Natural killer cell (primary cell): ENCODE measurements at places on chromosomes 1 and 21.
A peak's percentile ranks its signal among the peaks of the same experiment; 100 is the strongest.

- no peaks in the 10 kb centered on the region for H3K27me3 ChIP-seq
- H3K4me3 ChIP-seq: no peak overlapping the region
- H3K27ac ChIP-seq: no peak overlapping the region
Observed at GRCh38 chr1:107254306-107254705, 113.5 kb downstream of the NTNG1 start.

- no peak overlapping the region for H3K4me3 ChIP-seq
- H3K27me3 ChIP-seq: no peaks in the 10 kb centered on the region
- DNase-seq: no peak
- H3K36me3 ChIP-seq: no peaks in the 10 kb centered on the region
- peaks cover 14% of the 10 kb centered on the region for H3K4me1 ChIP-seq
- no peak overlapping the region for H3K27ac ChIP-seq
Observed at GRCh38 chr21:38802050-38803026, 3.4 kb upstream of the ETS2 start.

DNA sequence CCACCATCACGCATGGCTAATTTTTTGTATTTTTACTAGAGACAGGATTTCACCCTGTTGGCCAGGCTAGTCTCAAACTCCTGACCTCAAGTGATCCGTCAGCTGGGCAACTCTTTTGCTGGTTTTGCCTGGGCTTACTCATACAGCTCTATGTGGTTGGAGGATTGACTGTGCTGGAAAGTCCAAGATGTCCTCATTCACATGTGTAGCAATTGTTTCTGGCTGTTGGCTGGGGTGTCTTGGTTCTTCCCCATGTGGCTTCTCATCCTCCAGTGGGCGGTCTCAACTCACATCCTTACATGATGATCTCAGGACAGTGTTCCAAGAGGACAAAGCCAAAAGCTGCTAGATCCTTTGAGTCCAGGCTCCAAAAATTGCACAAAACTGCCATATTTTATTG, 53.3 kb downstream of the TEX35 start:
- DNase-seq: no peak
- no peak overlapping the region for H3K4me3 ChIP-seq
- no peak overlapping the region for H3K27ac ChIP-seq
- H3K27me3 ChIP-seq: no peaks in the 10 kb centered on the region
- no peaks in the 10 kb centered on the region for H3K36me3 ChIP-seq

DNA sequence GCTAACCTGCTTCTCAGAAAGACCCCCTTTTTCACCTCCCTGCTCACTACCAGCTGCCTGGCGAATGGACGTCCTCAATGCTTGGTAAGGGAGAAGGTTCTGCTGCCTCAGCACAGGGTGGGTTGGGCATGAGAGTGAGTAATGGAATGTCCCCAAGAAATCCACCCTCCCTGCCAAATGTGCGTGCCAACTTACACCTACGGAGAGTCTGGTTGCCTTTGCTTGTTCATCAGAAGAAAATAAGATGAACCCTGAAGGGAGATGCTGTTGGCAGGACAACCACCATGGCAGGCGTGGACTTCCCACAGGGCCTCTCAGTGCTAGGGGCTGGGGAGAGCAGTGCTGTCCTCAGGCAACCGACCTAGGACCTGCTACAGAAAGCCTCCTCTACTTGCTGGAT, 106.0 kb downstream of the XCL2 start:
- no peak overlapping the region for H3K4me3 ChIP-seq
- H3K36me3 ChIP-seq: no peaks in the 10 kb centered on the region
- no peak for DNase-seq
- peaks cover 25% of the 10 kb centered on the region for H3K4me1 ChIP-seq
- no peak overlapping the region for H3K27ac ChIP-seq
- no peaks in the 10 kb centered on the region for H3K27me3 ChIP-seq

GRCh38 chr1:22844621-22845020, 128.0 kb downstream of the LACTBL1 start:
- no peaks in the 10 kb centered on the region for H3K4me1 ChIP-seq
- H3K27ac ChIP-seq: no peak overlapping the region

- H3K27me3 ChIP-seq: no peaks in the 10 kb centered on the region
- H3K4me1 ChIP-seq: no peaks in the 10 kb centered on the region
- no peak overlapping the region for H3K4me3 ChIP-seq
- no peaks in the 10 kb centered on the region for H3K36me3 ChIP-seq
- no peak overlapping the region for H3K27ac ChIP-seq
Observed at GRCh38 chr21:16084776-16085364, 355.1 kb downstream of the USP25 start.

DNA sequence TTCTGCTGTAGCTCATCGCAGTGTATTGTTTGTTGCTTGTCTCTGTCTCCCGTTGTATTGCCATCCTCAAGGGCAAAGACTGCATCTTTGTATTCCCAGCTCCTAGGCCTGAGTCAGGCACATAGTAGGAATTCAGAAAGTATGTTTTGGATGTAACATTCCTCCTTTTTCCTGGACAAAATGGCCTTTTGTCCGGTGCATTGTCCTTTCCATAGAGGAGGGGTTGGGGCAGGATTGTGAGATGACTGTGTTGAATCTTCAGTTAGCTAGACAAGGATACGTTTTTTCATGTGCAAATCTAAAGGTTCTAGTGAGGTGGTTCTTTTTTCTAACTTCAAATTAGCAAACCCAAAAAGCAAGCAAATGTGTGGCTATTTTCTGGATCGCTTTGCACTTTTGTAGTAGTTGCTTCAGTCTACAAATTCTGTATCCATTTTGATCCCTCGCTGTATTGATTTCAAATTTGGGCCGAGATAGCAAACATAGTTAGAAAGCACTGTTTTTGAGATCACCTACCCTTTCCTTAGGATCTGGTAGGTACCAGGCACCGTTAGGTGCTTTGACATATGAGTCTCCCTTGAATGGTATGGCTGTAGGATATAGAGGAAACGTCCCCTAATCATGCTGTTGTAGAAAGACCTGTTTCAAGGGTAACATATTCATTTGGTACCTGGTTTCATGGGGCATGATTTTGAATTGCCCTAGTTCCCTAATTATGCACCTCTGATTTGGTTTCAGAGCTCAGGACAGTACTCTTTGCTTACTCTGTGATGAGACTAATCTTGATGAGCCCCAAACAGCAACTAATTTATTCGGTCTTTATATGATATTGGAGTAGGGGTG, 1.2 kb downstream of the PPP1R8 start:
- DNase-seq: no peak
- H3K4me1 ChIP-seq: peaks cover 11% of the 10 kb centered on the region
- H3K27ac ChIP-seq: no peak overlapping the region
- H3K27me3 ChIP-seq: no peaks in the 10 kb centered on the region

DNA sequence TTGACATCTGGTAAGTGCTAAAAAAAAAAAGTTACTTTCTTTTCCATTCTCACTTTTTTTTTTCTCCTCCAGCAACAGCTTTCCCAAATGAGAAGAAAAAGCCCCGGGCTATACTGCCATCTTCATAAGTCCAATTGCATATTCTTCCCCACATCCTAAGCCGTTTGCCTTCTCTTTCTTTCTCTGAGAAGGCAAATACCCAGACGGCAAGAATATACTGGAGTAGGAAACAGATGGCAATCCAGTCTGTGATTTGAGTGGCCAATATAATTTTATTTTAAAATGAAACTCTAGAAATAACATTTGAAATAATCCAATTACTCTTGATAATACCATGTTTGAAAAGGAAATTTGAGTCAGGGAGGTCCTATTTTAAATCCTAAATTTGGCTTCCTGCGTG, 44.6 kb upstream of the GREM2 start:
- no peak overlapping the region for H3K4me3 ChIP-seq
- H3K27ac ChIP-seq: no peak overlapping the region
- no peak for DNase-seq
- no peaks in the 10 kb centered on the region for H3K4me1 ChIP-seq
- no peaks in the 10 kb centered on the region for H3K27me3 ChIP-seq
- H3K36me3 ChIP-seq: no peaks in the 10 kb centered on the region

GRCh38 chr1:25556791-25557476, 13.5 kb downstream of the LDLRAP1 start:
- no peak overlapping the region for H3K4me3 ChIP-seq
- peaks cover 69% of the 10 kb centered on the region for H3K4me1 ChIP-seq
- no peak overlapping the region for H3K27ac ChIP-seq

GRCh38 chr1:19390166-19390850, 78.2 kb downstream of the SLC66A1 start:
- peaks cover 56% of the 10 kb centered on the region for H3K4me1 ChIP-seq
- peaks cover 4% of the 10 kb centered on the region for H3K36me3 ChIP-seq
- DNase-seq: no peak
- H3K27me3 ChIP-seq: no peaks in the 10 kb centered on the region
- H3K27ac ChIP-seq: peak overlapping the region; percentile 56
- peak overlapping the region; percentile 12 for H3K4me3 ChIP-seq

DNA sequence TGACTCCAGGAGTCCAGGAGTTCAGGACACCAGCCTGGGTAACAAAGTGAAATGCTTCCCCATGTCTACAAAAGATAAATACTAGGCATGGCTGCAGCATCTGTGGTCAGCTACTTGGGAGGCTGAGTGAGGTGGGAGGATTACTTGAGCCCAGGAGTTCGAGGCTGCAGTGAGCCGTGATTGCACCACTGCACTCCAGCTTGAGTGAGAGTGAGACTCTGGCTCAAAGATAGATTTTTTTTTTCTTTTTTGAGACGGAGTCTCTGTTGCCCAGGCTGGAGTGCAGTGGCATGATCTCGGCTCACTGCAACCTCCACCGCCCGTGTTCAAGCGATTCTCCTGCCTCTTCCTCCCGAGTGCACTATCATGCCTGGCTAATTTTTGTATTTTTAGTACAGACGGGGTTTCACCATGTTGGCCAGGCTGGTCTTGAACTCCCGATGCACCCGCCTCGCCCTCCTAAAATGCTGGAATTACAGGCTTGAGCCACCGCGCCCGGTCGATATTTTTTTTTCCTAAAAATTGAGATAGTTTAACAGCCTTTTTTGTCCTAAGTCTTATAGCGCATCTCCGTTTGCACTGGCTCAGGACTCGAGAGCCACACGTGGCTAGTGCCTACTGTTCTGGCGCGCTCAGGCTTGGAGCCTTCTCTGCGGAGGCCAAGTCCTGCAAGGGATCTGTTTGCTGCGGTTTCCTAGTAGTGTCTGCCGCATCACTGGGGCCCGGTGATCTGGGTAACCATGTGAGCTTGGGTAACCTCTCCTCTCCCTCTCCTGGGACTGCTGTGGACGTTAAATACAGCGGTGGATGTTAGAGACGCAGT, 1.0 kb upstream of the MFN2 start:
- peaks cover 13% of the 10 kb centered on the region for H3K36me3 ChIP-seq
- peak overlapping the region; percentile 93 for H3K27ac ChIP-seq
- H3K27me3 ChIP-seq: no peaks in the 10 kb centered on the region
- peaks cover 15% of the 10 kb centered on the region for H3K4me1 ChIP-seq
- no peak for DNase-seq
- H3K4me3 ChIP-seq: peak overlapping the region; percentile 75

DNA sequence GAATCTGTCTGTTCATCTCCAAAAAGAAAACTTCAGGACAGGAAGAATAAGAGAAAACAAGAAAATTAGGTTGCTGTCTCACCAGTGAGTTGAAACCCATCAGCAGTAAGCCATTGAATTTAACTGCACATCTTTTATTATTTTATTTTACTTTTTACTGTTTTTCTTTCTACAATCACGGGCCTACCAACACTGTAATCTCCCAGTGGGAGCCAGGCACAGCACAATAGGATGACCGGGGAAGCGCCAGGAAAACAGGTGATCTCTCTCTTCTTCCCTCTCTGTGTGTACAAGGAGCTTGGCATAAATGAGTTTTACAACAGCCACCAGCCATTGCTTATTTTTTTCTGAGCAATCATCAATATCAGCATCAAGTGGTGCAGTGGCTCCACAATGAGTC, 113.1 kb upstream of the ESRRG start:
- no peak overlapping the region for H3K4me3 ChIP-seq
- no peaks in the 10 kb centered on the region for H3K27me3 ChIP-seq
- no peak overlapping the region for H3K27ac ChIP-seq
- no peaks in the 10 kb centered on the region for H3K36me3 ChIP-seq
- DNase-seq: no peak

GRCh38 chr21:33127154-33127867, 57.4 kb downstream of the OLIG1 start:
- H3K27ac ChIP-seq: no peak overlapping the region
- no peaks in the 10 kb centered on the region for H3K36me3 ChIP-seq
- H3K27me3 ChIP-seq: peaks cover 7% of the 10 kb centered on the region
- H3K4me3 ChIP-seq: no peak overlapping the region

DNA sequence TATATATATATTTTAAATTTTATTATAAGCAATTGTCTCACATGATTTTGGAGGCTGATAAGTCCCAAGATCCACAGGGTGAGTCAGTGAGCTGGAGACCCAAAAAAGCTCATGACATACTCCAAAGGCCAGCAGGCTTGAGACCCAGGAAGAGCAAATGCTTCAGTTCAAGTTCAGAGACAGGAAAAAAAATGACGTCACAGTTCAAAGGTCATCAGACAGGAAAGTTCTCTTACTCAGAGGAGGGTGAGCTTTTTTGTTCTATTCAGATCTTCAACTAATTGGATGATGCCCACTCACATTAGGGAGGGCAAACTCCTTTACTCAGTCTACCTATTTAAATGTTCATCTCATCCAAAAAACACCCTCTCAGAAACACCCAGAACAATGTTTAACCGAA, 18.2 kb downstream of the RXRG start:
- DNase-seq: no peak
- no peak overlapping the region for H3K27ac ChIP-seq
- H3K4me3 ChIP-seq: no peak overlapping the region
- no peaks in the 10 kb centered on the region for H3K36me3 ChIP-seq

DNA sequence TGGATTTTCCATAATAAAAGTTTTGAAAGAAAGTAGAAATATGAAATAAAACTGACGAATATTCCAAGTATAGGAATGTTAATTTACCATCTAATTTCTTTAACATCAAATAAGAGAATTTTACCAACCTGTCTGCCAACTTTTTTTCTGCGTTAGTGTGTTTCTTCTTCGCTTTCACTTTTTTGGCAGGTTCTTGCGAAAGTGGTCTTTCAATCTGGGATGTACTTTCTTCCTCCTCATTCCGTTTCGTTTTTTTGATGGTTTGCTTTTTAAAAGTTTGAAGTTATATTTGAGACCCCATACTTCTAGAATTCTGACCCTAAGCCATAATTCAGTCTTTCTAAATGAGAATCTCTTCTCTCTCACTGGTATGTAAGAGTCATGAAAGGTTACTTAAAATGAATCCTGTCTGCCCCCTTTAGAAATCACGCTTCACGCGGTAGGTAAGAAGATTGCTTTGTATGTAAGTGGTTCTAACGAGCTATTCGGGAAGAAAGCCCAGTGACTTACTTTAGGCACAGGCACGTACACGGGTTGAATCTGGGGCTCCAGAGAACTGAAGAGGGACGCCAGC, 580 bp downstream of the RBM34 start:
- no peaks in the 10 kb centered on the region for H3K27me3 ChIP-seq
- H3K4me3 ChIP-seq: peak overlapping the region; percentile 80
- peaks cover 30% of the 10 kb centered on the region for H3K36me3 ChIP-seq
- H3K4me1 ChIP-seq: peaks cover 22% of the 10 kb centered on the region
- no peak for DNase-seq
